Caco-2 (cell line): ENCODE measurements at places on chromosomes 7 and 10.

- no peak for DNase-seq
Observed at GRCh38 chr10:22335173-22335933, 9.9 kb upstream of the SPAG6 start.

GRCh38 chr10:109277456-109277855, 645.9 kb downstream of the XPNPEP1 start:
- DNase-seq: no peak

DNA sequence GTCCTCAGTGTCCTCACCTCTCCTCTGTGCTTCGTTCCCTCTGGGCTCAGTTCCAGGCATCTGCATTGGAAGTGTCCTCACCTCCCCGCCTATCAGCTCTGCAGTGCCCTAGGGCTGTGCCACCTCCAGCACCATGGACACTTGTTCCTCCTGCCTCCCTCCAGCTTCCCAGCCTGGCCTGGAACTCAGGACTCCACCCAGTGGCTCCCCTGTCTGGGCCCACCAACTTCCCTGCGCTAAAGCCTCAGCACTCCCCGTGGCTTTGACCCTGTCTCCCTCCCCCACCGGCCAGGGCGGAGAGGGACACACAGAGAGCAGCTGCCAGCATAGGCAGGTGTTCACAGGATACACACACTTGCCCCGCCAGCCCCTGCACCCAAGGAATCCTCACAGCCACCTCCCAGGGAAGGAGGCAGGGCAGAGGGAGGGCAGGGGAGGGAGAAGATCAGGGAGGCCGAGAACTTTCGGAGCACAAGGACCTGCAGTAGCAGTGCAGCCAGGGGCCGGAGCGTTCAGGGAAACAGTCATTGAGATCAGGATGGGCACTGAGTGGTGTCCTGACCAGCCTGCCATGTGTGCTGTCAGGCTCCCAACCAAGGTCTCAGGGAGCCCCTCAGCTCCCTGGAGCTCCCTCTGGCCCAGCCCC, 31.3 kb downstream of the ANXA8 start:
- DNase-seq: no peak

DNA sequence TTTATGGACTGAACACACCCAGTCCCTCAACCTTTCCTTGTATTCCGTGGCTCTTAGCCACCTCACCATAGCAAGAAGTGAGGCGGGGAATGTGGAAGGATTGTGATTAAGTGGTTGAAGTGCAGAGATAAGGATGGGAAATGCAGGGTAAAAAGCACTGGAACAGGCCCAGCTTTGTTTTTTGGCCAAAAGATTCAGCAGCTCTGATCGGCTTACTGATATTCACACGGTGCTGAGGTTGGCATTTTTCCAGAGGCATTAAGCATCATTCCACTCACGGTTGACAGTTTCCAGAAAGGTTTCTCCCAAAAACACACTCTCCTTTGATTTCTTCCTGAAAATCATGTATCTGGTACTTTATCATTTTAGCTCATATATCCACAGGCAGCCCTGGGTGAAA, 544.2 kb downstream of the CNTNAP2 start:
- no peak for DNase-seq

- DNase-seq: no peak
Observed at GRCh38 chr10:73554721-73555120, 36.4 kb downstream of the USP54 start.

DNA sequence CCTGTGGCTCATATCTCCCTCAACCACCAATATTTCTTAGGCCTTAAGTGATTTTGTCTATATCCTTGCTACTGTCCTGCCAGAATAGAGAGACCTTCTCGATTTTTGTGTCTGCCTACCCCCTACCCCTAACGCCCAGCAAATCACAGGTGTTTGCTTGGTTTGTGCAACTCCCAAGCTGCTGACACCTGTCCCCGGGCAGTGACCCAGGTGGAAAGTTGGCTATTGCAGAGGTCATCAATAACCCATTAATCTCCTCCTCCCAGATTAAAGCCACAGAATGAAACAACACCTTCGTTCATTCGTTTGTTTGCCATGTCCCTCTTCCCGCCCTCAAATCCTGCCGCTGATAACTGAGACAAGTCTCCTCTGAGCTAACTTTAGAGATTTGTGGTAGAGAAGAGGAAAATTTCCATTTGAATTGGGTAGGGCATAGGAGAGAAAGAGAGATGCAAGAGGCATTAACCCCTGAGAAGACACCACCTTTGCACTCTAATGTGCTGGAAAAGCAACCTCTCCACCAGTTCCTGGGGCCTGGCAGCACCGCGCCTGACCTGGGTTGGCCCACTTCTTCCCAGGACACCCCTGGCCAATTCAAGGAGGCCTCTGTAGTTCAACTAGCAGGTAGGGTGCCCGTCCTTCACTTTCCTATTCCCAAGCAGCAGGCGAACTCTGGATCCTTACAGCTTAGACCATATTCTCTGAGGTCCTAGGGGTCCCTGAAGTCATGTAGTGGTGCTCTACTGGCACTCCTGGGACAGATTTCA, 3.0 kb downstream of the NEUROG3 start:
- no peak for DNase-seq

- DNase-seq: no peak
Observed at GRCh38 chr10:60236869-60237524, 152.7 kb downstream of the ANK3 start.

DNA sequence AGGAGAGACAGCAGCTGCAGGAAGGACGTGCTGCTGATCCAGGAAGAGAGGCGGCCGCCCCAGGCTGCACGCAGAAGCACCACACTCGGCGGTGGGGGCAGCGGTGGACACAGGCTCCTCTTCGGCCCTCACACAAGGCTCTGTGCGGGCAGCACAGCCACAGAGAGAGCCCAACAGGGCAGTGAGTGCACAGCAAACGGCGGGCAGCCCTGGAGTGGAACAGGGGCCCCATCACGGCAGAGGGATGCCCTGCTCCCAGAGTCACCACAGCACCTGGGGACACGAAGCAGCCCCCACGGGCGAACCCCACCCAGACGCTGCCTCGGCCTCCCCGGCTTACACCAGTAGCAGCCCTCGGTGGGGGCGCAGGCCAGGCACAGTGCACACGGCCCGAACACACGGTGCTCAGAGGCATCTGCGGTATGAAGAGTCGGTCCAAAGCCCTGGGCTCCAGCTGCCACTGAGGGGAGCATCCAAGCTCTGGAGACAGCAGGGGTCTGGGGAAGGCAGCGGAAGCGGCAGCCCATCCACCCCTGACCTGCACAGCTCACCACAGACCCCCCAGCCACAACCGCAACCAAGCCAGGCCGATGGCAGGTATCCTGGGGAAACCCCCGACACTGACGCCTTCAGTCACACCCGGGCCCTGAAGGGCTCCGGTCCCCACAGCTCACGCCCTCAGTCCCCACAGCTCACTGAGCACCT, 16.8 kb downstream of the NUDT1 start:
- no peak for DNase-seq

DNA sequence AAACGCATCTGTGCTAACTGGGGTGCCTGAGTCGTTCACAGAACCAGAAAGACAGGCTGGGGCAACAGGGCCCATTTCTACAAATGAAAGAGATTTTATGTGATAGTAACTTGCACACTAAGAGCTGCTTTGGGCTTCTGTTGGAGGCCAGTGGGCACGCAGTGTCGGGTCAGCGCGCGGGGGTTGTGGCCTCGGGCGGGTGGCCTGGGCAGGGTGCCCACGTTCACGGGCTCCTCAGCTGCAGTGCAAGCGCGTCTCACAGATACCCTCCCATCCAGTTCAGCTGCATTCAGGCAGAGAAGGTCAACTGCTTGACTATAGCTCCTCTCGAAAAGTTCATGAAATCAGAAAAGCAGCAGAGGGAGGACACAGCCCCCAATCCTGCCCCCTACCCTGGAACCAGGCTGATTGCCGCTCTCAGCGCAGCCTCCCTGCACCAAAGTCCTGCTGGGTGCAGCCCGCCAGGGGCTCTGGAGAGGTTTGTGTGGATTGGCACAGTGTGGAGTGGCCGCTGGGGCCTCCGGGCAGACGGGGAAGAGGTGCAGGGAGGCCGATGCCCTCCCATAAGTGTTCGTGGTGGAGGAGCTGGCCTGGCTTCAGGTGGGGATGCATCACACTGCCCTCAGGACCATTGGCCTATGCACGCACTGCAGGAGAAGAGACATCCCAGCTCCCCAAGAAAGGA, 582.8 kb downstream of the TCERG1L start:
- no peak for DNase-seq

DNA sequence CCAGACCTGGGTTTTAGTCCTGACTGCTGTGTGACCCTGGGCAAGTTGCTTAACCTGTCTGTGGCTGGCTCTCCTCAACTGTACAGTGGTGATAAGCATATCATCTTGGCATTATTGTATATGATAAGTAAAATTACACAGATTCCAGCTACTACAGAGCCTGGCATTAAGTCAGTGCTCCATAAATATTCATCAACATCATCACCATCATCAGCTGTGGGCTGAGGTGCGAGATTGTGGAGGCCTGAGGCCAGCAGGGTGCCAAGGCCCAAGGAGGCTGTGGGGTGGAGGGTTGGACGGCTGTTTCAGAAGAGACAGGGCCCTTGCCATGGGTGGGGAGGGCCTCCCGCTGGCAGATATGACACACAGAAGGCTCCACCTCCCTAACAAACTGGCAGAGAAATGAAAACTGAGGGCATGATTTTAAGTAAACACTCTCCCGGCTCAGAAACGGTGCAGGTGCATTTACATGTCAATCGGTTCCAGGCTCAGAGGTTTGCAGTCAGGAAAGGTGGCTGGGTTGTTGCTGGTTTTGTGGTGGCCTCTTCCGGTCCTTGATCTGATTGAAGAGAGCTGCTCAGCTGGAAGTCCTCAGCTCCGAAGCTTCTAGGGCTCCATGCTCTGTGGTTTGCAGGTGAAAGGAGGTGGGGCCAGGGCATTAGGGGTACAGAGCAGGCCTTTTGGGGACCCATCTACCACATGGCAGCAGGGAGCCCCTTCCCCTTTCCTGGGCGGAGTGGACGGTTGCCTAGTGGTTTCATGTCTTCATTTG, 10.2 kb downstream of the CRYGN start:
- DNase-seq: no peak

DNA sequence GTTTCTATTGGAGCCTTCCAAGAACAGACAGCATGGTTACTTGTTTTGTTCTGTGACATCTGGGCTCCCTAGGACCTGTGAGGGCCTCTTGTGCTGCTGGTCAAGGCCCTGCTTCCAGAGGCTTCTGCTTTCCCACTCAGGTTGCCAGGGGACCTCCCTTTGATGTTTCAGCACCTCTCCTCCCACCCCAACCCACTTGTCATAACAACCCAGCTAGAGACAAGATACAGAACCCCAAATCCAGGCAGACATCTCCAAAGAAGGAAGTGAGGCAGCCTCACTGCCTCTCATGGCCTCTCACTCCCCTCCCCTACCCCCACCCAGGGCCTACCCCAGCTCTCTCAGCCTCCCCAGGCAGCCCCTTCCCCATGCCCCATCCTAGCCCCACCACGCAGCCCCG, 11.3 kb downstream of the NFKB2 start:
- DNase-seq: no peak

GRCh38 chr7:55546814-55547213, 25.5 kb downstream of the VOPP1 start:
- no peak for DNase-seq

- no peak for DNase-seq
Observed at GRCh38 chr7:143495851-143496250, 18.2 kb downstream of the TAS2R41 start.

DNA sequence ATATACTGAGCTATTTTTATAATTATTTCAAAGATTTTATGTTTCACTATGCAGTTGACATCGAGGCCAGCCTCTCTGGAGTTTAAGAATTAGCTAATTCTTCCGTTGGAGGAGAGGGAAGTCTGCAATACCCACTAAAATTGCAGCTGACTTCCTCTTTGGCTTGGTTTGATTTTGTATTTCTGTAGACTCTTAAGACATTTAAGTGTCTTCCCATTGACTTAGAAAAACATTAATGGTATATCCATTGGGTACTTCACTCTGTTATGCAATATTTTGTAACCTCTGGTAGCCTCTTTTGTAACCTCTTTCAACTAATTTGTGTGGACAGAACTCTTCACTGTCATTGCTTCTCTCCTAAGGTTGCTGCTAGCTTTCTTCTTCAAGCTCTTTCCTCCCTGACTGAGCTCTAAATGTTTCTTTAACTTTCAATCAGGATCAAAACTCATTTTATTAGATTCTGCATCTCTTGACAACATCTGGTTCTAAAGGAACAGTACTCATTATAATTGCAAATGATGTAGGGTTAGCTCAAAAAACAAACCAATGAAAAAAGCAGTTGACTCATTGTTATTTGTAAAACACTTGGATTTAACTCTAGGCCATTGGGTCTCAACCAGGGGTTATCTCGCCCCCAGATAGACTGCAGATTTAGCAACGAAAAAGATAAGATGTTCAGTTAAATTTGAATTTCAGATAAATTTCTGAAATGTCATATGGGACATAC, 1.7 kb upstream of the ANKRD22 start:
- DNase-seq: no peak

- no peak for DNase-seq
Observed at GRCh38 chr10:126352453-126352852, 35.8 kb downstream of the ADAM12 start.
